Hypothalamus (tissue), 51 donors: ENCODE measurements at places on chromosomes 12 and 14.

GRCh38 chr12:20885552-20885951 is 75.0 kb downstream of the SLCO1B3 start:
- no peak for DNase-seq

DNA sequence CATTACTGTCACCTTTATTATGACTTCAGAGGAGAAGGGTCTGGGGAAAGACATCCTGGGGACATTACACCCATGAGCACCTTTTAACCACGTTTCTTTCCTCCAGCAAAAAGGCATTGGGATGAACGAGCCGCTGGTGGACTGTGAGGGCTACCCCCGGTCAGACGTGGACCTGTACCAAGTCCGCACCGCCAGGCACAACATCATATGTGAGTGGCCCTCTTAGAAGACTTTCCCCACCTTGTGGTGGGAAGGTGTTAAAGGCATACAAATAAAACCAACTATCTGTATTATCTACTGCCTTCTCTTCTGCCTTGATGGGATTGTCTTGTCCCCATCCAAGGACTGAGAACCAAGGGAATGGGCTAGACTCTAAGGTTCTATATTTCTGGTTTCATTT is 6.0 kb downstream of the PSMD9 start:
- DNase-seq: no peak

- DNase-seq: no peak
Measured at GRCh38 chr14:58730792-58731464, 93.2 kb downstream of the DACT1 start.

DNA sequence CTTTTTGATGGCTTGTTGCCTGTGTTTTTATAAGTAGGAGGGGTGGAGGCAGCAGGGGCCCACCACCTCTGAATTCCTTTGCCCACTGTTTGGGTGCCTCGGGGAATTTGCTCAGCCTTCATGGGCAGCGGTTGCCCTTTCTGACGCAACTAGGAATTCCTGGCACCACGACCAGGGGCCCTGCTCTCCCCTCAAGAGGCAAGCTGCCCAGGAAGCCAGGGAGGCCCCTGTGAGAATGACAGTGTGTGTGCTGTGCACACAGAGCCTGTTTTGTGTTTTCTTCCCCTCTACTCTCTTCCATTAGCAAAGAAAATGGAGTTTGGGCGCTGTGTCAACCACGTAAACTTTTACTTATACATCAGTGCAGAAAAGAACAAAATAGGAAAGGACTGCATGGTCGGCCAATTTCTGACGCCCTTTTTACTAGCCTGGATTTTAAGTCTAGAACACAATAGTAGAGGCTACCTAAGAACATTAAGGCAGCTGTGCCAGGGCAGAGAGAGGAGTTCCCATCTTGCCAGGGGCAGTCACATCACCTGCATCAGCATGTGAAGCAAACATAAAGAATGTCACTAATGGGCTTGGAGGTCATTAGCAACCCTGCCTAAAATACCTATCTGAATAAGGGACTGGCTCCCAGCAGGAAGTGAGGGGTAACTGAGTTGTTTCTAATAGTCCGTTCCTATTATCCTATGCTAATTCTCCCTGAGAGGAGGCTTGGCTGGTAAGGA is 17.9 kb upstream of the PTGR2 start:
- peak; percentile 11 for DNase-seq

DNA sequence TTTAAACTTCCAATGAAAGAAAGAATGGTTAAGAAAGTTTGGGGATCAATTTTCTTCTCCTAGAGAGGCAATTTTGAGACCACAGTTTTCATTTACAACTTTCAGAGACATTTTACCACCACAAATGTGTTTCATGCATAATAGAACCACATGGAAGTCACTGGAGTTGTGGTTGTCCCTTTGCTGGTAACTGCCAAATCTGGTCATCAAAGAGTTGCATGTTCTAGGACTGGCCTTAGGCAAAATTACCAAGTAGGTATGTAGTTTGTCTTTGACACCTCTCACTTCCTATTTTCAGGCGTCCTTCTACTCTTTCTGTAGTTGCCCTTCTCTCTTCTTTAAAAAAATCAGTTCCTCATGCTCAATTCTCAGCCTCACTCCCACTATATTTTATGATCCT is 54.3 kb upstream of the TMX1 start:
- no peak for DNase-seq

DNA sequence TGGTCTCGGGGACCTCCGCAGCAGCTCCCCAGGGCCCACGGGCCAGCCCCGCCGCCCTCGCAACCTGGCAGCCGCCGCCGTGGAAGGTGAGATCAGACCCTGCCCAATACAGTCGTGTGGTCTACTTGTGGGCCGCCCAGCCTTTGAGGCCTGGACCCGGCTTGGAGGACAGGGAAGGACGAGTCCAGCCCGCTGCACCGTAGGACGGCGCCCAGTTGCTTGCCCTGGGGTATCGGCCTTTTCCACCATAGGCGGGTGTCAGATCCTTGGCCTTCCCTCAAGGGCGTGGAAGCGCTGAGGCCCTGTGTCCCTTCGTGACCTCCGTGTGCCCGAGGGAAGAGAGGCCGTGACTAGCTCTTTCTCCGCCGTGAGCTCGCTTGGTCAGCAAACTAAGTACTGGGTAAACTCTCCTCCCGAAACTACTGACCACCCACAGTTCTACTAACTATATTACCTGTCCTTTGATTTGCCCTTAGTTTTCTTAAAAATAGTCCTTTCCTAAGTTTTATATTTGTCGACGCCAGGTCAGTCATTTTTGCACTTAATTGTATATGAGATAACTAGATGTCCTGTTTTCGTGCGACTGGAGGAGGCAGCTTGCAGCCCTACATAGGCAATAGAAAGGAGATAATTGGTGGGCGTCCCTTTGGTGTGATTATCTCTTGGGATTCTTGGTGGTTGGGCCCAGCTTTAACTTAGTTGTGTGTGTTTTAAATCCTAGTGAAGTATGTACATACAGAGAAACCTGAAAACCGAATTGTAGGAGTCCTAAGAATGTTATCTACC is 757 bp downstream of the SLC25A3 start:
- DNase-seq: peak; percentile 64

- no peak for DNase-seq
Measured at GRCh38 chr14:104235686-104236085, 97.3 kb downstream of the KIF26A start.

GRCh38 chr14:99156090-99156425 is 115.9 kb downstream of the BCL11B start:
- no peak for DNase-seq

GRCh38 chr12:13435235-13435933 is 238.9 kb downstream of the EMP1 start:
- DNase-seq: no peak

DNA sequence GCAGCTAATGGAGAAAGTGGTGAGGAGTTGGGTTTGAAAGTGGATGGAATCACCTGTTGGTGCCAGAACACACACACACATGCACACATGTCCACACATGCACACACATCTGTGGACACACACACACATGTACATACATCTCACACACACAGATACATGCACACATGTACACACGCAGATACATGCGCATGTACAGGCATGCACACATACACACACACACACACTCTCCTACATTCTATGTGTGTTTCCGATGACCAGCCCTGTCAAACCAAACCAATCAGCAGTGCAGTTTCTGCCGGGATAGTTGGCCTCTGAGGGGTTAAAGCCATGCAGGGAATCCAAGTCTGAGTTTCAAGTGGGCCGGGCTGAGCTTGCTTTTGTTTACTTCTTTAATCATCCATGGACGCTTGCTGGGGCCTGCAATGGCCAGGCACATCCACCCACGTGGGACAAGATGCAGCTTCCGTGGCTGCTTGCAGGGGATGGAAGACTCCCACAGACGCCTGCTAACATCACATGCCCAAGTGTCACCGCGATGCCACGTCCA is 52.5 kb downstream of the GALNT9 start:
- no peak for DNase-seq

DNA sequence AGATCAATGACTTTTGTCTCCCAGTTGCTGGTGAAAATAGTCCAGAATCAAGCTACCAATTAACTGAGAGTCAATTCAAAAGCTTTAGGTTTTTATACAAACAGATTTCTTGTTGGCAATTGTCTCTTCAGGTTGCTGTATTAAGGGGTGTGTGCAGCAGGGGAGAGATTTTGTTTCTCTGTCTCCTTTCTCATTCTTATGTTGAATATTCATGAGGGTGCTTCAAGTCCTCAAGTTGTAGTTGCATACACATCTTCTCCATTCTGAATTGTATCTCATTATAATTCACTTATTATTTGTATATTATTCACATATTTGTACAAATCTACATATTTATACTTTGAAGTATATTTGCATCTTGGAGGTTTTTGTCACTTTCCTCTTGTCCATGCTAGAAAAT is 126.7 kb upstream of the PTPRQ start:
- no peak for DNase-seq

DNA sequence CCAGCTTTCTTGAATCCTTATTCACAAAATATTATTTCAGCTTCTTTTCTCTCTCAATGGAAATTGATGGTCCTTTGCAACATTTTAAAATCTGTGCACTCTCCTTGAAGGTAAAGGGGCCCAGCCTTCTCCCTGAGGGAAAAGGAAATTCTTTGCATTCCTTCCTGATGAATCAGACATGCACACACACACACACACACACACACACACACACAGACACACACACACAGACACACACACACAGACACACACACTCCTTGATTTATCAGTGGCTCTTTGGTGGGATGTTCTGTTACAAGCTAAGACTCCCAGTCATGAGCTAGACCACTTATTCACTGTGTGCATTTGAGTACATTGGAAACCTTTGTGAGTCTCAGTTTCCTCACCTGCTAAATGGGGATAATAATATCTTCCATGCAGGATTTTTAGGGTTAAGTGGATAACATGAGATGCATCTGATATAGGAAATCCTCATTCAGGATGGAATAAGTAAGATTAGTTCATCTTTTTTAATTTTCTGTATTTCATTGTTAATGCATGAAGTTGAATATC is 45.1 kb upstream of the HMGA2 start:
- no peak for DNase-seq

DNA sequence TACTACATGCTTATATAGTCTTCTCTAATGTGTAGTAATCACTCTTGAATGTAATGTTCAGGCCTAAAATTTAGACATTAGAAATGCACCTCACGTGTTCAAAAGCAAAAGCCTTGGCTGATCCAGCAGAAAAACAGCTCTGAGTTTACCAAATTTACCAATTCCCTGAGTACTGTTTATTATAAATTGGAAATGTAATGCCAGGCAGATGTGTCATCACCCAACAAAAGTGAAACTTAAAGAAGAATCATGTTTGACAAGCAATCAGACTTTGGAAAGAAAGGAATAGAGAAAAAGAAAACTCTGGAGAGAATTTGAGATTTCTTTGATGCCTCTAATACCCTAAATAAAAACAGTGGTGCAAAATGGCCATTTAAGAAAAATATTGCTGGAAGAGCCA is 26.5 kb upstream of the STRAP start:
- DNase-seq: no peak

DNA sequence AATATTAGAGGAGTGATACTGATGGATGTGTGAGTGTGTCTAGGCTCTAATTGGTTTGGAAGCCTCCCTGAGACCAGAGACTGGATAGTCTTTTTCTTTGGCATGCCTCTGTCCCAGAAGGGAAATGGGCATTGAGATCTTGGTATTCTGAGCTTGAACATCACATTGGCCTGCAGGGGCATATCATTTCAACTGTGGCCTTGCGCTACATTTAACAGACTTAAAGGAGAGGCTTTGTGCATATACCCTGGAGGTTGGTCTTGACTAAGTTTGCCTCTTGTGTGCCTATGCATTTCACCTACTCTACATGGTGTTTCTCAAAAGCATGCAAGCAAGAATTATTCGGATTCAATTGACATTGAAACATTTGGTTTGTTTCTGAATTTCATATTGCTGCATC is 185.4 kb downstream of the TMTC2 start:
- DNase-seq: no peak

DNA sequence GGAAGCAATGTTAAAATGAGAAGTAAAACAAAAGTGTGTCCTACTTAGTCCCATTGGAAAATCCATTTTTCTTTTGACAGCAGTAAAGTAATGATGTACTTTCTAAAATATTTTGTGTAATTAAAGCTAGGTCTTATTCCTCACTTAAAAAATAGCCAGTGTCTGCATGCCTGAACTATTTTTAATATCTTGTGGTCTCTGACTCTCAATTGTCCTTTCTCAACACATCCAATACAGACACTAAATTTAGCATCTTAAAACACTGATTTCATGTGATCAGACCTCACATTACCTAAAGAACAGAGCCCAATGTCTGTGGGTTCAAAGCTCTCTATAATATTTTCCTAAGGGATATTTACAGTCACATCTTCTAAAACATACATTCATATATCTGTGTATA is 108.0 kb downstream of the DERA start:
- DNase-seq: no peak

GRCh38 chr12:3527181-3527580 is 36.2 kb downstream of the PRMT8 start:
- no peak for DNase-seq

DNA sequence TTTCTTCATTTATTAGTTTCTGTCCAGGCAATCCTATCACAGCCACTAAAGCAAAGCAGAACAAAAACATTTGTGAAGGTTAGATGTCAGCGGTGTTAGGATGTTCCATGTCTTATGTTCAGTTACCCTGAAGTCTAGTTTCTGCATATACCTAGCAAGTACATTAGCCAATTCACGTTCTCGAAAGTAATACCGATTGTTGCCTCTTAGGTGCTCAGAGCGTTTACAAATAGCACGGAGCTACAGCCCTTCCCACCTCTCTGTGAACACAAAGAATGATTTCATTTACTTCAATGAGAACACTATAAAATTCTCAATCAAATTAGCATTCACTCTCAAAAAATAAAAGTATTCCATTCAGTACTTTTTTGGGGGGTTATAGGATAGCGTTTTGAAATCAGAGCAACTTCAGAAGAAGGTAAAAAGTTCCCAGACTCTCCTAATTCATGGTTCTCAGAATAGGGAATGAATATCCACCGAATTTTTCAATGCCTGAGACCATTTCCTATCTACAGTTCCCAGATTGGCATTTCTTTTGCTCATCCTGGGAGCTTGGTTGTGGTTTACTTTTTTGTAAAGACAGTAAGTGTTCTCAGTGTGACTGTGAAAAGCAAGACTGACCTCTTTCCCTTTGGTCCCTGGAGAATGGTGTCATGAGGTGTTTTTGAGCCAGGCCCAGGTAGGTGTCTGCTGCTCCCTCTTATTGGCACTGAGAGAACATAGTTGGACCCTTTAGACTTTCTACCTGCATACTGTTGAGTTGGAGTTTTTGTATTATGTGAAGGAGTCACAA is 488.0 kb upstream of the RGS6 start:
- DNase-seq: no peak

DNA sequence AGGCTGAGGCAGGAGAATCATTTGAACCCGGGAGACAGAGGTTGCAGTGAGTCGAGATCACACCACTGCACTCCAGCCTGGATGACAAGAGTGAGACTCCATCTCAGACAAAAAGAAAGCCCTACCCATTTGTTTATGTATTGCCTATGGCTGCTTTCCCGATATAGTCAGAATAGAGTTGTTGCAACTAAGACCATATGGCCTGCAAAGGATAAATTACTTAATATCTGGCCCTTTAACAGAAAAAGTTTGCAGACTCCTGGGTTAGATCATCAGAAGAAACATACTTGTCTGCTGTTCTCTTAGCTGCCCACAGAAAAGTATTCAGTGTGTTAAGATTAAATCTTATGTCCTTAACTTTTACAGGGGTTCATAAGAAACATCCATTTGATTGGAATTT is 122.4 kb upstream of the VASH1 start:
- DNase-seq: no peak
